ENCODE measurements at places on chromosomes 6 and 20.

- DNase-seq, result peak; percentile 58
Measured at GRCh38 chr6:111113336-111114086, 26.2 kb downstream of the SLC16A10 start.

GRCh38 chr6:20868397-20869096, 334.3 kb downstream of the CDKAL1 start:
- DNase-seq, result no peak

DNA sequence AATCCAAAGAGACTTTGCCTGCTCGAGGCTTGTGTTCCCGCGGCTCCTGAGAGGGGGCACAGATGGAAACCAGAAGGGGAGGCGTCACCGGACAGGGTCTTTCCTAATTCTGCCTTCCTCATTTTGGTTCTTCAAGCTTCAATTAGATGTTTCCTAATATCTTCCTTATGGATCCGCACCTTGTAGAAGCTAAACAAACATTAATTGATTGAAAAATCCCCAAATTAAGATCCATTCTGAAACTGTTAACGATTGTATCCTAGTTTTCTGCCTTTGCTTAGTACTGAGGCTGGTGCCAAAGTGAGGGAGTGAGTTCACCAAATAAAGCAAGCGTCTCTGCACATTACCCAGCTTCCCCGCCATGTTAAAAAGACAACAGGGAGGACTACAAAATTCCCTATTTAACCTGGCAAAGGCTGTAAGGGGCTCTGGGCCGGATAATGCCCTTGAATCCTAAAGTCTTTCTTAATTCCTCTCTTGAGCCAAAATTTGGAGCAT, 123.2 kb downstream of the GPX5 start:
- DNase-seq, result no peak

DNA sequence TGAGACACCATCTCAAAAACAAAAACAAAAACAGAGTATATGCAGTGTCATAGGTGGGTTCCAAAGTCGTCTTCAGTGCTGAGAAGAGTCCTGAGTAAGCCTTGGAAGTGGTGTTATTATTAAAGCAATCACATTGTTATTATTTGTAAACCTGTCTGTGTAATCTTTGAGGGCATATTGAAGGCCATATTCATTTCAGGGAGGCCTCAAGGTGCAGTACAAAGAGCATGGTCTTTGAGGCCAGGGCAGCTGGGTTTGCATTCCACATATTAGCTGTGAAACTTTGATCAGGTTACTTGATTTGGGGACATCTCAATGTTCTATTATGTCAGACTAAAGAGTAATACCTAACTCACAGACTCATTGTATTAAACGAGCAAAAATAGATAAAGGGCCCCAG, 139.3 kb upstream of the SOX4 start:
- DNase-seq, result no peak

GRCh38 chr6:120260636-120261035, 911.1 kb upstream of the MAN1A1 start:
- DNase-seq, result no peak

DNA sequence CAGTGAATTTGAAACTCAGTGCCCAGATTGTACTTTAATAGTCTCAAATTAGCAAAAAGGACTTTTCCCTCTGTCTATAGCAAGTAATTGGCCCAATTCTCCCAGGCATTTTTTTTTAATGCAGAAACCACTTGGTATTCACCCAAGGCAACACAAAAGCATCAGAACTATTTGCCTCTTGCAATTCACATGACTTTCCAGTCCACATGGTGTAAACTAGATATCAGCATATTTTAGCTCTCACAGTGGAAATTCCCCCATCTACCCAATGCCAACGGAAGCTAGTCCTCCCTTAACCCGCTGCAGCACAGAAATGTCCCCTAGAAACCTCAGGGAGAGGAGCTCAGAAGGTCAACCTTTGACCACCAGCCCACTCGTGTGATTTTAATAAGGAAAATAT, 103.4 kb upstream of the CDYL start:
- no peak for DNase-seq

- peak; percentile 38 for DNase-seq
Measured at GRCh38 chr20:58133020-58133808, 95.2 kb downstream of the ANKRD60 start.

DNA sequence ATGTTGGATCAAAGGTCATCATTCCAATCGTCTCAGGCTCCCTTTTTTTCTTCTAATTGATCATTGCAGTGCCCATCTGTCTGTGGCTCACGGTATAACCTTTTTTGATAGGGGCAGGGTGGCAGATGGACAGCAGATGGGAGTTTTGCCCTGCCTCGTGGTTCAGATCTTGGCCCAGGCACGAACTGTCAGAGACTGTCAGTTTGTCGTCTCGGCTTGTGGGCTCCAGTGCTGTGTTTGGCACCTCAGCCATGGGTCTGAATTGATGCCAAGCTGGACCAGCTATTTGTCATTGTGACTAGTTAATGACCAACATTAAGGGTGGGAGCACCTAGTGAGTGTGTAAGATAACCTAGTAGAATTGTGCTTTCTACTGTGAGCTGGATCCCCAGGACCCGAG, 197.6 kb downstream of the PRL start:
- no peak for DNase-seq

- DNase-seq, result no peak
Measured at GRCh38 chr6:111894951-111895350, 21.7 kb upstream of the FYN start.

- no peak for DNase-seq
Measured at GRCh38 chr6:107956586-107957307, 1.3 kb downstream of the SEC63 start.

DNA sequence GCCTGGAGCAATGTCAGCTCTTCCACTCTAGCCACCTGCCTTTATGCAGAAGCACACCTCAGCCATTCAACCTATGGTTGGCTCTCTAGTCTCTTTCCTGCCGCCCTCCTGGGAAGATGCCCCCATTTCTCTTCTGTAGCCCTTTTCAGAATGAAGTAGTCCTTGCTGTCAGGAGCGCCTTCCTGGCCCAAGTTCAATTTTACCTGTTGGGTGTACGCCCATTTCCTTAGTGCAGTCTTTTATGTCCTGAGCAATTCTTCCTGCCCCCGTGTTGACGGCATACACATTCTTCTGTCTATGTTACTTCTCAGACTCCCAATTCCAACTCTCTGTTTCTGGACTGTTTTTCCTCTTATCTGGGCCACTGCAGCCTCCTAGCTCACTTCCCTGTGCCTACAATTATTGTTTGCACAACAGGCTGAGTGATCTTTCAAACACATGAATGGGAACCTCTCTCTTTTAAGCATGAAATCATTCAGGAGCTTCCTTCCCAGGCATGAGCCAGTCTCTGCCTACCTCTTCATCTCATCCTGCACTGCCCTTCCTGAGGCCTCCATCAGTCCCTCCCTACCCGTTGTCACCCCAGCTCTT, 389.2 kb downstream of the CD83 start:
- no peak for DNase-seq

DNA sequence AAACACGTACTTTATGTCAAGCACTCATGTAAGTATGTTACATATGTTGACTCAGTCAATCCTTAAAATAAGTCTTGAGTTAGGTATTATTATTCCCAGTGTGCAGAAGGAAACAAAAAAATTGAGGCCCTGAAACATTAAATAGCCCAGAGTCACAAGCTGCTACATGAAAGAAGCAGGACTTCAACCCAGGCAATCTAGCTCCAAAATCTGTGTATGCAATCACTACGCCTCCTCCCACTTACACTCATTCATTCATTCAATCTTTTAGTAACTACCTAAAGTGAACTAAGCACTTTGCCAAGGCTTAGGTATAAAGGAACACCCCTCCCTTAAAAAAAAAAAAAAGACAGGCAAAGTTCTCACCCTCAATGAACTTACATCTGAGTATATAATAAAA, 9.3 kb downstream of the ARHGAP18 start:
- no peak for DNase-seq

GRCh38 chr6:130859161-130859867, 32.1 kb downstream of the SMLR1 start:
- no peak for DNase-seq

GRCh38 chr20:57259121-57259937, 7.1 kb downstream of the BMP7 start:
- DNase-seq, result no peak

DNA sequence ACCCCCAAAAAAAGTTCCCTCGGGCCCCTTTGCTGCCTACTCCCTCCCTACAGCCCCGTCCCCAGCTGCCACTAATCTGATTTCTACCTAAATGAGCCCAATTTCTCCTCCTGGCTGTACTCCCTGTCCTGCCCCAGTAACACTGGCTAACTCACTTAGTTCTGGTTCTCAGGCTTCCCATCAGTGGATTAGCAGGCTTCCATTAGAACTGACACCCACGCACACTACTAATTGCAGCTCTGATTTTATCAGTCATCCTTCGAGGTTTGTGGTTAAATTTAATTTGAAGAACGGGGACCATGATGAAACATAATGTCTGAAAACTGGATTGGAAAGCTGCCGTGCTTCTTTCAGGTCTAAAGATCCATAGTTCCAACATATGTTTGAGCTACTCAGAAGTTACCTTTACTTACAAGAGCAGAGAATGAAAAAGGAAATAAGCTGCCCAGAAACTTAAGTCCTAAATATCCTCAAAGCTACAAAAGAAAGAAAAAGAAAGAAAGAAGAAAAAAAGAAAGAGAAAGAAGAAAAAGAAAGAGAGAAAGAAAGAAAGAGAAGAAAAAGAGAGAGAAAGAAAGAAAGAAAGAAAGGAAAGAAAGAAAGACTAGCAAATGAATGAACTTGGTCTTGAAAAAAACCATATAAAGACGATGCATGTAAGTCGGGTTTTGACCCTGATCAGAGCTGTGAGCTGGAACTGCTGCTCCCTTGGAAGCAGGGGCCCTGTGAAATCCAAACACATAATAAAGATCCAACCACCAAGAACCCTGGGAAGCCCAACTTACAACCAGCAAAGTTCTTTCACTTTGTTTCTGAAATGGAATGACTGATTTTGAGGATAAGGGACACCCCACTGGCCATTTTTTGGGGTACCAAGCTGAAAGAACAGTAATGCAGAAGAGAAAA, 51.7 kb downstream of the CNKSR3 start:
- no peak for DNase-seq

DNA sequence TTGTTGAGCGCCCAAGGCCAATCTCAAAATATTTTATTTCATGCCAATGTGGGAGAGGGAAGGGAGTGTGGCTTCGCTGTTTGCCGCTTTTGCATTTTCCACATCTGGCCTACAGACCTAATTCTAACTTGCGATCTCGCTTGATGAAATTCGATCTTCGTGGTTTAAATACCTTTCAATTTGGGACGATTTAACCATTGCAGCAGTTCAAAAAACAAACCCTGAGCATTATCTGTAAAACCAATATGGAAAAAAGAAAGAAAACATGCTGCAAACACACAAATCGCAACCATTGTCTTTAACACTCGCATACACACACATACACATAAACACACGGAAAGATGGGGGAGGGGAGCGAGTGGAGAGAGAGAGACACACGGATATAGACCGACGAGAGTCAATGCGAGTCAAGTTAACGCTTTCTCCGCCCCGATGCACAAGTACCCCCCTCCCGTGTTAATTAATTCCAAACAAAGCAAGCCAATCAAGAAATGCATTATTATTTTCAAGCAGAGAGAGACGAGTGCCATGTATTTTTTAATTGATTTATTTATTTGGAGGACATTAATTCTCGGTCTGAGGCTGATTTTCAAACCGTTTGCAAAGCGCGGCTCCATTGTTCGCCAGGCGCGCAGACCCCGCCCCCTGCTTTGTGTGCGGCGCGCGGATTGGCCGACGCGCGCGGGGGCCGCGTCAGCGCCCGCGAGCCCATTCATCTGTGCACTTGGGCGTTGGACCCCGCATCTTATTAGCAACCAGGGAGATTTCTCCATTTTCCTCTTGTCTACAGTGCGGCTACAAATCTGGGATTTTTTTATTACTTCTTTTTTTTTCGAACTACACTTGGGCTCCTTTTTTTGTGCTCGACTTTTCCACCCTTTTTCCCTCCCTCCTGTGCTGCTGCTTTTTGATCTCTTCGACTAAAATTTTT, at the start of gene MARCKS:
Gene MARCKS (plus strand): TSS at position 721 of the 931 bp plus-strand sequence. CDS start 401 bp downstream, outside the sequence.
- DNase-seq, result peak; percentile 90

DNA sequence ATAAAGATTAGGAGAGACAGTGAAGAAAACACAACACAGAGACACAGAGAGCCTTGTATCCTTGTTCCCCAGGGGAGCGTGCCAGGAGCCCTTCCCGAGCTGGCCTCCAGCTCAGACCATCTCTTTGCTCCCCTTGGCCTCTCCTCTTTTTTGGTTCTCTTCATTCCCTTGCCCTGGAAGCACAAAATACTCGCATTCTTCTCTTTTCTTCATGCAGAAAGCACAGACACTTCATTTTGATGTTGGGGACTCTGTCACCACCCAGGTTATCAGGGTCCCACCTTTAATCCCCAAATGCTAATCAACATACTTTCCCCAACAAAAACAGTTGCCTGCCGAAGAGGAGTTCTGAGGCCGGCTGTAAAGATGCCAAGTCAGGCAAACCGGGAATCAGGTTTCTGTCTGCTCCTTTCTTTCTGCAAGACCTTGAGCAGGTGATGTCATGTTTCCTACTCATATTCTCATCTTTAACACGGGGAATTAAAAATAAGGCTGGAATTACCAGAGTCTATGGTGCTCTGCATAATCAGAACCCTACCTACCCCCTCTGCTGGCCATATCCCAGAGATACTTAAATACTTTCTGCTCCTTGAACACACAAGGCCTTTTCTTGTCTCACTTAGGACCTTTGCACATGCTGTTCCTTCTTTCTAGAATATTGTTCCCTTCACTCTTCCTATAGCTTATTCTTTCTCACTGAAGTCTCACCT, 21.7 kb downstream of the TGM6 start:
- DNase-seq, result no peak

GRCh38 chr6:142800240-142800639, 144.7 kb downstream of the HIVEP2 start:
- no peak for DNase-seq

GRCh38 chr20:61303675-61304074, 51.6 kb downstream of the CDH4 start:
- DNase-seq, result no peak

- no peak for DNase-seq
Measured at GRCh38 chr6:35710241-35710847, 21.6 kb upstream of the FKBP5 start.

GRCh38 chr6:158408552-158409130, 96.4 kb downstream of the TULP4 start:
- no peak for DNase-seq

GRCh38 chr6:169222126-169222525, 31.5 kb downstream of the THBS2 start:
- no peak for DNase-seq

All from islet precursor cell (in vitro differentiated cells).